ENCODE measurements at places on chromosomes 5 and 9.

DNA sequence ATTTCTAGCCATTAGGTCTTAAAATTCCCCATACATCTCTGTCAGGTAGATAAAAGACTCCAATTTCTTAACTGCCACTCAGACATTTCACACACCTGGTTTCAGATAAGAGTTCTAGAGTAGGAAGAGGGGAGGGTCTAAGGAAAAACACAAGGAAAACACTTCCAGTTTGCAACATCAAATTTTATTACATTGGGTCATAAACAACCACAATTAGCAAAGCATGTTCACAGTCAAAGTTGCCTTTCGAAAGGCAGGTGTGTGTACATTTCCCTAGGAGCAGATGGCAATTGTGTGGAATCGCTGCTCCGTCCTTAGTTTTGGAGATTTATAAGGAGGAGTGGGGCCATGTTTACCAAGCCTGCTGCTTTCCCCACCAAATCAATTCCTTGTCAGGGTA is 120.8 kb downstream of the DMRT2 start:
- DNase-seq: no peak

- DNase-seq: no peak
Measured at GRCh38 chr9:99533421-99533820, 288.3 kb upstream of the NR4A3 start.

DNA sequence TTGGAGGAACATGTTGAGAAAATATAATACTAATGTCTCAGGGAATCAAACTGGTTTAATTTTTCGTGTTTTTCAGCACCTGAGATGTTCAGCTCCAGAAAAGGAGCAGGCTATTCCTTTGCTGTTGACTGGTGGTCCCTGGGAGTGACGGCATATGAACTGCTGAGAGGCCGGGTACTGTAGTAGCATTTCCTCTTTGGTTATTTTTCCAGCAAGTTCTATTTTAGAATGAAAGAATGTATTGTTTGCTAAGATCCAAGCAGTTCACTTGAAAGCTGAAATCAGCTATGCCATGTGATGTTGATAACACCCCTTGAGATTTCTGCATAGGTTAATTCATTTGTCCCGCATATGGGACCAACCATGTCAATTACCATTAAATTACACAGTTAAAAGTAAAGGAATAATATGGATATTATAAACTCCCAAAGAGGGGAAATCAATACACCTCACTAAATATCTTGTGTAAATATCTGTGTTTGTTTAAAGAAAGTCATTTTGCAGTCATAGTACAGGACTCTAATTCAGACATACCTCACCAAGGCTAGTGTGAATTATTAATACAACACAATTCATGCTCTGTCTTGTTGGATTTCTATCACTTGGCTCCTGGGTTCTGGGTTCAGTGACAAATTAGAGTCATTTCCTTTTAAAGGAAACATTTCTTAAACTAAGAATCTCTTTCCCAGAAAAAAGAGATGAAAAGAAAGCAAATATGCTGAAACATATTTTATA is 126.8 kb downstream of the STK32A start:
- no peak for DNase-seq

DNA sequence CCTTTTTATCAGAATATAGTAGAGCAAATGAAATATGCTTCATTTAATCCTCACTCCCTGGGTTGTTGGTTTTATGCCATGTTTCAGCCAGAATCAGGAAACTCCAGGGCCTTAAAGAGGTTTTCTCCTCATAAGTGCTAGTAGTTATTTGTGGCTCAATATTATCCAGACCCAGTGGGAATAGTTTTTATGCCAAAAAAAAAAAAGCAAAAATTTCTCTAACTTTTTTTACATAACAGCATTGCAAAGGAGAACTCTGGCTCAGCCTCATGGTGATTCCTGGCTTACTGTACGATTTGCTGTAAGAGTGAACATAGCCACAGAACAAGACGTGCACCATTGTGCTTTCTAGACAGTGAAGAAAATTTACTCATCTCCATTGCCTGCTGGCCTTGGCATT is 232.5 kb downstream of the PJA2 start:
- no peak for DNase-seq

DNA sequence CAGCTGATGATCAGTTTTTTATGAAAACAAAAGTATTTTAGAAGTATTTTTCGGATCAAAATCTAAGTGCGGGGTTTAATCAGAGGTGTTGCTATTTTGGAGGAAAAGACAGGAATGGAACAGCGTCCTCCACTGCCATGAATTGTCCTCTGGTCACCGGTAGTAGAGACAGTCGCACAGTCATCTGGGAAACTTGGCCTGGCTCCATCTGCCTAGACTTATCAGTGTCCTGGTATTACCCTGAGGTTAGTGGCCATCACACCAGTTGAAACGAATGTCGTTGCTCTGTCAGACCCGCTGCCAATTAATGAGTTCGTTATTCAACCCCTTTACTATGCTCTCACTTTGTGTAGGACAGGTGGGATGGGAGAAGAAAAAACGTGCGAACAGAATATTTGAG is 8.2 kb downstream of the TLX3 start:
- DNase-seq: peak; percentile 47

- no peak for DNase-seq
Measured at GRCh38 chr9:32069169-32069813, 315.2 kb upstream of the ACO1 start.

DNA sequence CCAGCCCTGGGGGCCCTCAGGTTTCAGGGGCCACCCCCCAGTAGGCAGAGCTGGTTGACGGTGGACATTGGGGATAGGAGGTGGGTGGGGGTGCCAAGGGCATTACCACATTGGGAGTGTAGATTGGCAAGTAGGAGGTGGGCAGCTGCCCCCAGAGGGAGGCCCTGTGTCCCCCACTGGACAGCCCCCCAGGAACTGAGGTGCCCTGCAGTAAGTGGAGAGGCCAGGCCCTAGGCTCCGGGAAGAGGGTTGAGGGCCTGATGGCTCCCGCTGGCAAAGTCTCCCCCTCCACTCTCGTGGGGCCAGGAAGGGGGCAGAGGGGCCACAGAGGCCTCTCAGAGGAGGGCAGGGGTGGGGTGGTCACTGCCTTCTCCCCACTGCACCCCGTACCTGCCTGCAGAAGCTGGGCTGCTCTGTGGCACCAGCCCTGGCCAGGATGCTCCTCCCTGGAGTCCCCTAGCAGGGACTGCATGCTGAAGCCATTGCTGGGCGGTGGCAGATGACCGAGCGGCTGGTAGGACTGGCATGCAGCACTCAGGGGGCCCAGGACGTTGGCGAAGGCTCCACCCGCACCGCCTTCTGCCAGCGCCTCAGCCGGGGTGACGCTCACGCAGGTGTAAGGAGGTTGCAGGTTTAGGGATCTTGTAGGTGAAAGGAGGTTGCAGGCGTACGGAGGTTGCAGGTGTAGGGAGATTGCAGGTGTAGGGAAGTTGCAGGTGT is 89.6 kb upstream of the CACNA1B start:
- no peak for DNase-seq

DNA sequence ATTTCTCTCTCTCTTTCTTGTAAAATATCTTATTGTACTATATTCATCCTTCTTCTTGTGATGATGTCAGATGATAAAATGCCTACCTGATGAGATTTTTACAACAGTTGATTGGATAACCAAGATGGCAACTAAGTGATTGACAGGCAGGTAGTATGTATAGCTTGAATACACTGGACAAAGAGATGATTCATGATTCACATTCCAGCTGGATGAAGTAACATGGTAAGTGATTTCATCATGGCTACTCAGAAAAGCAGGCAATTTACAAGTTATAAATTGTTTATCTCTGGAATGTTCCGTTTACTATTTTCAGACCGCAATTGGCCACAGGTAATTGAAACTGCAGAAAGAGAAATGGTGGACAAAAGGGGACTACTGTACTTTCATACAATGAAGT is 1471.7 kb upstream of the C9orf72 start:
- DNase-seq: no peak

- no peak for DNase-seq
Measured at GRCh38 chr9:111195766-111196165, 134.3 kb downstream of the OR2K2 start.
